ENCODE measurements at places on chromosomes 3 and 15. TPM values are rescaled to one million over a fixed set of nuclear protein-coding genes. Genes with fewer than 3 reads are reported as not detected.

DNA sequence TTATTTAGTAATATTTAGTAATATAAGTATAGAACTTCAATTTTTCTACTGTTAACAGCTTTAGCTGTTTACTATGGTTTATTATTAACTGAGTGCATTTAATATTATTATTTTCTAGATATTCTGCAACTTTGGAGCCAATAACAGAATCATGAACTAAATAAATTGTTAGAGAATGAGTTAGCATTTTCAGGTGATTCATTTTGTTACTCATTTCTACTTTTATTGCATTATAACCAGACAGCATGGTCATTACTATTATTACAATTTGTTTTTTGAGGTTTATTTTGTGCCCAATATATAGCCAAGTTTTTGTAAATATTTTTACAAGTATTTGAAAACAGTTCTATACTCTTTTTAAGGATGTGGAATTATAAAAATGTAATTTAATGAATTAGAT, 279.6 kb downstream of the SQOR start:
- DNase-seq: no peak

Gene GABRR3
- total RNA-seq: not detected

Gene CLRN1
- not detected for total RNA-seq

DNA sequence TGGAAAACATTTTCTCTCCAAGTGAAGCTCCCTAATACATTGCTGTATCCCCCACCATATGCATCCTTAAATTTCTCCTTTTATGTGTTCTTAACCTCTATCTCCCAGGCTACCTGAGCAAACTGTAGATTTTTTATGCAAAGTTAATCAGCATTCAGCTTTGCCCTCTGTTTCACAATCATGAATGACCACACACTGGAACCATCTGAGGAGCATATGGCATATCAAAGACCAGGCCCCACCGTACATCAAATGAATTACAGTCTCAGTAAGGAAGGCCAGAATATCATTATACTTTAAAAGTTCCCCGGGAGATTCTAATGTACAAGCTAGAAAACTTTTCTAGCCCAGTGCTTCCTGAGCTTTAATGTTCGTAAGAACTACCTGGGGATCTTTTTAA, 115.5 kb upstream of the NECTIN3 start:
- DNase-seq: no peak

DNA sequence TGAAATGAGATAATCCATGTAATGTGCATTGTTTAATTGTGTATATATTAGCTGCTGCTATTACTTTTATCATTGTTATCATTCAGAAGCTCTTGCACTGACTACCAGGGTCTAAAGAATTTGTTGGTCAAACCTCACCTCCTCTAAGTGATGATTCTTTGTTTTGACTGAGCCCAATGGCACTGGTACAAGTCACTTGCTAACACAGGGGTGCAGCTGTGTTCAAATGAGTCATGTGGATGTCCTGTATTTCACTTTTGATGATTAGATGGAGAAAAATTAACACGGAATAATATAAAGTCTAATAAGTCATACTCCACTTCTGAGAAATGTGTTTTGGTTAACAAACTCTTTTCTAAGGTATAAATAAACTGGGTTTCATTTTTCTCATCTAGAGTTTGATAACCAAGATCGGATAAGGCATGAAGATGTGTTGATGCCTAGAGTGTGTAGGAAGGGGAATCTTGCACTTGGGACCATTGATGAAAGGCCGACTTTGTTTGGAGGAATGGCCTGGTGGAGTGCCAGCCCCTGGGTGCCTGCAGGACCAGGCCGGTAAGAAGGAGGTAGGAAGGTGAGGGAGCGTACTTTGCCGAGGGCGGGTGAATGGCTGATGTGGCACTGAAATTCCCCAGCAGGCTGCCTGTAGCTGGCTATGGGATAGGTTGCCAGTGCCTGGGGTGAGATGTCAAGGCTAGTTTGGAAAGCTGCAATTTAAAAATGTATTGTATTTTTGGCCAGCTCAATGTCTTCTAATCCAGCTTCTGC, 244.7 kb upstream of the ZPLD1 start:
- DNase-seq: peak; percentile 55

DNA sequence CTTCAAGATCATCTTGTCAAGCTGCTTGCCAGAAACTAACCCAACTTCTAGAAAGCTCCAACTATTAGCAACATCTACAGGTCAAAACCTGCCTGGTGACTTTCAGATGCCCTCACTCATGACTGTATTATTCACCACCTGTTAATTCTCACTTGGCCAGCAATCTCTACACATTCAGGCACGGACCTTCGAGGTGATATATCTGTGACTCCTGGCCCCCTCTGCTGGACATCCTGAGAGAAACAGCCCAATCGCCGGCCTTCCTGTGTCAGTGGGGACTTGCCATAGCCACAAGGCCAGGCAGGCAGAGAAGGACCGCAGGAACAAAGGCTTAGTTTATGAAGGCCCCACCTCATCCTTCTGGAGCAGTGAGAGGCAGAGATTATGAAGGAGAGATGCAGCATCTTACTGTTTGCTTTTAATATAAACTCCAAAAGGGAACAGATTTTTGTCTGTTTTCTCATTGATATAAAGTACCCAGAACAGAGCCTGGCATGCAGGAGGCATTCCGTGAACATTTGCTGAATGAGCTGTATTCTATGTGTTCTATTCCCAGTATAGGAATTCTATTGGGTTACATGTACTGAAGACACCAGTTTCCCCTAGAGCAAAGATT, 24.4 kb upstream of the OCA2 start:
- DNase-seq: peak; percentile 76
